Left lung (tissue), 14 donors: ENCODE measurements at places on chromosomes 5 and 9. TPM values are rescaled to one million over a fixed set of nuclear protein-coding genes. Genes with fewer than 3 reads are reported as not detected.

DNA sequence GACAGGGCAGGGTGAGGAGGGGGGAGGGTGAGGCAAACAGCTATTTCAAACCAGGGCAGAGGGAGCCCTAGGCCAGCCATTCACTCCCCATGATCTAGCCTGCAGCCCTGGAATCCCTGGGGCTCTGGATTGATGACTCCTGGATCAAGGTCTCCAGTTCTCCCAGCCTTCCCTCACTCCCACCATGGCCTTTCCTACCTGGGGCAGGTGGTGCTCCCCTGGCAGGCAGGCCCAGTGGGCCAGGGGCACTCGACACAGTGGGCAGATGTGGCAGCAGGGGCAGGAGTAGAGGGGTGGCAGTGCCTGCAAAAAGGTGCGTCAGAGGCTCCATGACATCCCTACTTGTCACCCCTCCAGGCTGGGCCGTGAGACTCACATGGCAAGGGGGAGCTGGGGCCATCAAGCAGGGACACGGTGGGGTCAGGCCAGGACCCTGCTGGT is 6.0 kb downstream of the KIF12 start:
- DNase-seq = no peak

The FSTL4 gene
- total RNA-seq = 2.9 TPM

DNA sequence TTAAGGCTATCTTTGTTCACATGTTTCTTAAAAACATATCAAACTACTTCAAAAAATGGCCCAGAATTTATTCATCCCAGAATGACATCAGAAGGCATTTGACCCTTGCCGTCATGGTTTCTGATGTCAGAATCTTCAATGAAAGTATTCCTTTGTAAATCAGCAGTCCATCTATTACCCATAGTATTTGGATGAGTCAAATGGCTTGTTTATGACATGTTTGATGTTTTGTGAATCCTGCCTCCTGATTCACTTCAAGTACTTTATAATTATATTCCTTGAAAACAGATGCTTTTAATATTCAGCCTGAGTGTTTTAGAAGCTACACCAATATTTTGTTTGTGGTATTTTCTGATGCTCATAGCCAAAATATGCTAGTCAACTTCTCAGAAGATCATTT is 200.8 kb upstream of the MEF2C start:
- no peak for DNase-seq

DNA sequence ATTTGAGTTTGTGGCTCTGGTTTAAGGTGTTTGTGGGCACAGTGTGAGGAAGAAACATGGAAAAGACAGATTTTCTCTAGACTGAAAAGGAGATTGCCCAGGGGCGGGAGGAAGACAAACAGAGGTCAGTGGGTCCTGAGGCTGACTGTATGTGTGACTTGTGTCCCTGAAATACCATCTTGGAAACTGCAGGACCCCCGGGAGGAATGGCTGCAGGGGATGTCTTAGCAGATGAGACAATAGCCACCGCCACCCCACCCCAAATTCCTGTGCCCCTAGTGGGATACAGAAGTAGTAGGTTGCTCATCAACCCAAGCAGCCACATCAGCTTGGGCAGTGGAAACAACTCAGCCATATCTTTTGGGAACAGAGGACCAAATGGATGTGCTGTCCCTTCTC is 1.7 kb upstream of the PSAT1 start:
- no peak for DNase-seq

The SLC6A18 gene
- not detected for total RNA-seq
